ENCODE measurements at places on chromosomes 12 and 14.

DNA sequence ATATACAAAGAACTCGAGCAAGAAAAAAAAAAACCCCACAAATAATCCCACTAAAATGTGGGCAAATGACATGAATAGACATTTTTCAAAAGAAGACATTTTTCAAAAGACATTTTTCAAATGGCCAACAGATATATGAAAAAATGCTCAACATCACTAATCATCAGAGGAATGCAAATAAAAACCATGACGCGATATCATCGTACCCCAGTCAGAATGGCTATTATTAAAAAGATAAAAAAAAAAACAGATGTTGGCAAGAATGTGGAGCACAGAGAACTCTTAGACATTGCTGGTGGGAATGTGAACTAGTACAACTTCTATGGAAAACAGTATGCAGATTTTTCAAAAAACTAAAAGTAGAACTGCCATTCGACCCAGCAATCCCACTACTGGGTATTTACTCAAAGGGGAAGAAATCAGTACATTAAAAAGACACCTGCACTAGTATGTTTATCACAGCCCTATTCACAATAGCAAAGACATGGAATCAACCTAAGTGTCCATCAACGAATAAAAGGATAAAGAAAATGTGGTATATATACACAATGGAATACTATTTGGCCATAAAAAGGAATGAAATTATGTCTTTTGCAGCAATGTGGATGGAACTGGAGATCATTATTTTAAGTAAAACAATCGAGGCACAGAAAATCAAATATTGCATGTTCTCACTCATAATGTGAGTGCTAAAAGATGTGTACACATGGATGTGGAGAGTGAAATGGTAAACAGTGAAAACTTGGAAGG lies 16.3 kb downstream of the ZBTB39 start:
- no peak for DNase-seq

DNA sequence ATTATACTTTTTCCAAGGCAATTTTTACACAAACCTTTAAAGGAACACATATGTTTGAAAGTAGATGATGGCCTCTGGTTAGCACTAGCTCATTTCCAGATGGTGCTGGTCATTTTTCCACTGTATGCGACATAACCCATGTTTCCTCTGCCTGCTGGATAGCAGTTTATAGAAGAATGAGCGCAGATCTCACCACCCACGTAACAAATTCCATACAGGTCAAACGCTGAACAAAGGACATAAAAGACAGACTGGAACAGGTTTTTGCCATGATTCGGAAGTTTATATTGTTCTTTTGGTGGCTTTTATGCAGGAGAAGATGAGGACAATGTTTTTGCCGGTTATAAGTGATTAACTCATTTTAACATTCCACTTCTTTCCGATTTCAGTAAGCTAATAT lies 30.7 kb downstream of the PPP1R36 start:
- no peak for DNase-seq

GRCh38 chr14:48738186-48738925 lies 847.8 kb downstream of the RPS29 start:
- no peak for DNase-seq

DNA sequence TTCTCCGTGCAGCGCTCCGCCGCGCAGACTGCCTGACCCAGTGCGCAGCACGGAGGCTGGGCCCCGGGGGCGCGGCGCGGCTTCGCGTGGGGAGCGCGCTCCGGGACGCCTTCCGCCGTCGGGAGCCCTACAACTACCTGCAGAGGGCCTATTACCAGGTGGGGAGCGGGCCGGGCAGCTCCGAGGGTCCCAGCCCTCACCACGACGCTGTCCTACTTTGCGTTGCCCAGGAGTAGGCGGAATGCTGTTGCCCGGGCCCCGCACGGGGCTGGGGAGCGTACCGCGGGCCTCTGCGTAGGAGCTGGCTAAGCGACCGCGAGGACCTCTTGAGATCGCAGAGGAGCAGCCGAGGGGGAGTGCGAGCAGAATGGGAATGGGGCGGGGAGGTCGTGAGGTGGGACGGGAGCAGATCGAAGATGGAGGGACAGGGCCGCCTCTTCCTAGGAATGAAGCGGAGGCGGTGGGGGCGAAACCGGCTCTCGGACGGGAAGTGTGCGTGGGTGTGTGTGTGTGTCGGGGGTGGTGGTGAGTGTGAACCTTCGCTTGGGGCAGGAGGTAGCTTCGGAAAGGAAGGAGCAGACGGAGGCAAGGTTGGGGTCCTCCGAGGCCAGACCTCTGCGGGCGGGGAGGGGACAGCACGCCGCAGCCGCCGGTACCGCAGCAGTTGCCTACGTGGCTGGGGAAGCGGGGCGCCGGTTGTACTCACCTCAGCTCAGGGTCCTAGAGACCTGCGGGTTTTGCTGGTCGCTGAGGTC lies 751 bp downstream of the P3H3 start:
- DNase-seq, result no peak

DNA sequence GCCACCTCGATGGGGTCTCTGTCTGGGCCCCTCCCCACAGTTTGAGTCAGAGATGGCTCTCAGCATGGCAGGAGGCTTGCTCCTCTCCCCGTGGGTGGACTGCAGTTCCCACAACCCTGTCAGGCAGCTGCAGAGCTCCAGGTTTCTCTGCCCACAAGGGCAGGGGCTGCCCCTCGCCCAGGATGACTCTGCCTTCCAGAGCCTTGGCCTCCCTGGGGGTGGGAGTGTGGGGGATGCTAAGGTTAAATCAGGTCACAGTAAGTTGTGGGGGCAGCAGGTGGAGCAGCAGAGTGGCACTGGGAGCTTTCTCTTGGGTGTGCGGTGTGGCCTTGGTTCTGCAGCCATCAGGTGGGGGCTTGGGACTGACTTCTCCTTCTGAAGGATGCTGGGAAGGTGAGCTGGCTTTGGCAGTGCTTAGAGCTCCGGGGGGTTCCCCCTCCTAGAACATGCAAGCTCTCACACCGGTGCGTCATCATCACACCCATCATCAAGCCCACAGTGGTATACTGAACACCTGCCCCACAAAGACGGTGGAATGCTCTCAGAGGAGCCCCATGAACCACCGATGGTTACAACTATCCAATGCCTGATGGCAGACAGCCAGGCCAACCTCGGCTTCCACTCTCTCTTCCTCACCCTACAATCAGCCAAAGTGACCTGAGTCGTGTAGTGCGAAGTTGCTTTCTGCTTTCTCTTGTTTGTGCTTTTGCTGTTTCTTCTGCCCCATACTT lies 39.7 kb downstream of the ERH start:
- no peak for DNase-seq

GRCh38 chr14:38250331-38250730 lies 5.6 kb downstream of the CLEC14A start:
- no peak for DNase-seq

- no peak for DNase-seq
Observed at GRCh38 chr14:81537193-81537592, 3.5 kb upstream of the SEL1L start.

GRCh38 chr12:85829391-85829790 lies 6.8 kb downstream of the RASSF9 start:
- DNase-seq, result no peak

- no peak for DNase-seq
Observed at GRCh38 chr14:75905147-75905904, 76.5 kb downstream of the TGFB3 start.

- DNase-seq, result no peak
Observed at GRCh38 chr12:77161944-77162343, 96.6 kb upstream of the E2F7 start.

Measured in stimulated activated CD8-positive, alpha-beta memory T cell treated with anti-CD3 and anti-CD28 coated beads, Interleukin-4, amount 100 ng/mL, for 4 hours (primary cell).